NCI-H774 (cell line): ENCODE measurements at places on chromosomes 1 and 21.

DNA sequence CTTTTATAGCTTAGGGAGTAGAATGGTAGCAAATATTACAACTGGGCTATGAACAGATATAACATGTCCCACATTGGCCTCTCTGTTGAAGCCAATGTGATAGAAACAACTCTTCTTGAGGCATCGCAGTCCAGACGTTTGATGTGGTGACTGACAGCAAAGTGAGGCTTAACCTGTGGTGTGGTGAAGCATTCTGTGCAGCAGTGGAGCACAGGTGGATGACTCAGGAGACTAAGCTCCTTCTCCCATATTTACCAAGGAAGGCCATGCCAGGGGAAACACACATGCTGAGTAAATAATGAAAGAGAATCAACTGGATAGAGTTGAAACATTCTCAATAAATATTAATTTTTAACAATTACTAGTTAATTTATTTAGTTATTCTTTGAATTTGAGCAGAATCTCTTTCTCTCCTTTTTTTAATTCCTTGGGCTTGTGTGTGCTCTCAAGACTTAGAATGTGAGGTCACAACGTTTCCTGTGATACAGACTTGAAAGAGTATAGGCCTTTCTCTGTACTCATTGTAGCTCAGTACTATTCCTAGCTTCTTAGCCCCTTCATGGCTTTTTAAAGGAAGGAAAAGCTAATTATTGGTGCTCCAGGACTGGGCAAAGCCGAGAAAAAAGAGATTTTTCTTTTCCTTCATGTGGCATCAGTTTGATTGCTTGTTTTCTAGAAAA is 17.6 kb downstream of the CRB1 start:
- DNase-seq, result no peak

- DNase-seq, result no peak
These were observed 45.3 kb downstream of the B3GALT5 start for GRCh38 chr21:39658066-39658465.

GRCh38 chr1:91750398-91750996 is 135.5 kb downstream of the TGFBR3 start:
- no peak for DNase-seq

DNA sequence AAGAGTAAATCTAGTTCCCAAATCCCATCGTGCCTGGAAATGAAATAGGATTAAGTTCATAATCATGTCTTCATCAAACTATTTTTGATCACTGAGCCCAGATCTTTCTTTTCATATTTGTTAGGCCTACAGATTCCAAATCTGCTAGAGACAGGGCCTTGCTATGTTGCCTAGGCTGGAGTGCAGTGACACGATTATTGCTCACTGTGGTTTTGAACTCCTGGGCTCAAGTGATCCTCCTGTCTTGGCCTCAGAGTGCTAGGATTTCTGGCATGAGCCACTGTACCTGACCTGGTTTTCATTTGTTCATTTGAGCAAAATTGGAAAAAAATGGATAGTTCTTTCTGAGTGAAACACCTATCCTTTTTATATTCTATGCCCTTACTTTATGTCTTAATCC is 28.0 kb upstream of the DIPK1A start:
- no peak for DNase-seq

GRCh38 chr21:44520326-44521300 is 19.4 kb downstream of the KRTAP10-1 start:
- DNase-seq, result no peak

- DNase-seq, result peak; percentile 64
These were observed 14.7 kb downstream of the PROX1 start for GRCh38 chr1:214002472-214002871.

DNA sequence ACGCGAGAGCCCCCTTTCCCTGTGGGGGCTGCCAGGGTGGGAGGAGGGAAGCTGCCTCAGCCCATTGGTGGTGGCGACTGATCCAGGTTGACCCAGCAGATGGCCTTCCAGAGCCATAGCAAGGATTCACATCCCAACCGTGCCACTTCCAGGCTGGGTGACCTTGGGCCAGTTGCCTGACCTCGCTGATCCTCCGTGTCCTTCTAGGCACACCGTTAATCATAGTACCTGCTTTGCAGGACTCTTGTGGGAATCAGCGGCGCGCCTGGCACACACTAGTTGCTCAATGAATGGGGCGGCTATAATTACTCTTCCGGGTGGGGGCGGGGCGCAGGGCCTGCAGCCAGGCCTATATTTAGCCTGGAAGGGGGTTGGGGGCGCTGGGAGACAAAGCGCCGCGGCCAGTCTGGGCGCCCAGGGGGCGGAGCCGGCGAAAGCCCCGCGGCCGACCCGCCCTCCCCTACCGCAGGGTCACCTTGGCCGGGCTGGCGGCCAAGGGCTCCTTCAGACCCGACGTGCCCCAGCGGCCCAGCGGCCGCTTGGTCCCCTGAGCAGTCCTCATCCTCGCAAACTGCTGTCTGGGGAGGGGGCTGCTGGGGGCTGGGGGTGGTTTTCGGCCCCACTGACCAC is 5.1 kb downstream of the HSPB7 start:
- DNase-seq, result no peak

DNA sequence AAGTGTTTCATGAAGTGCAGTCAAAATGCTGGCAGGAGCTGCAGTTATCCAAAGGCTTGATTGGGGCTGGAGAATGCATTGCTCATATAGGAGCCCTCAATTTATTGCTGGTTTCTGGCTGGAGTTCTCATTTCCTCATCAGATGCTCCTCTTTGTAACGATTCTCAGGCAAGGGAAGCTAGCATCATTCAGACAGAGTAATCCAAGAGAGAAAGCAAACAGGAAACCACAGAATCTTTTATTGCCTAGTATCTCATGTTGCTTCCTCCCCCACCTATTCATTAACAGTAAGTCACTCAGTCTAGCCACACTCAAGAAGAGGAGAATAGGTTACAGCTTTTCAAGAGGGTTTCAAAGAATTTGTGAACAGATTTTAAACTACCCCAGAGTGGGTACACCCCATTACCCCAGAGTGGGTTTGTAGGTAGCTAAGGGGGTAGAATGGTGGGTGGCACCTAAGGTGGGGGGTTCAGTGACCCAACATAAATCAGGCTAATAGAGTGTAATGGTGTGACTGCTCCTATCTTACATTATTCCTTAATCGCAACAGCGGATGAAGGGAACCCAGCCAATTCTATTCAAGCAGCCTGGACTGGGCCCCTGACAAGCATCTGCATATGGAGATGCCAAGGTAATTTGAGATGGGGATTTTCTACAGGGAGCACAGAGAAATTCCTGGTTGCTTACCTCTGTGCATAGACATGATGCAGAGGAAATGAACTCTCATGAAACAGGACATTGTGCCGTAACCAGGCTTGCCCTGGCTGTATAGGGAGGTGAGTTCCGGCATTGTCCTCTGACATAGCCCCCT is 67.1 kb downstream of the KCNJ15 start:
- DNase-seq, result no peak

- DNase-seq, result peak; percentile 55
These were observed 9.5 kb upstream of the B3GALNT2 start for GRCh38 chr1:235513495-235514366.

DNA sequence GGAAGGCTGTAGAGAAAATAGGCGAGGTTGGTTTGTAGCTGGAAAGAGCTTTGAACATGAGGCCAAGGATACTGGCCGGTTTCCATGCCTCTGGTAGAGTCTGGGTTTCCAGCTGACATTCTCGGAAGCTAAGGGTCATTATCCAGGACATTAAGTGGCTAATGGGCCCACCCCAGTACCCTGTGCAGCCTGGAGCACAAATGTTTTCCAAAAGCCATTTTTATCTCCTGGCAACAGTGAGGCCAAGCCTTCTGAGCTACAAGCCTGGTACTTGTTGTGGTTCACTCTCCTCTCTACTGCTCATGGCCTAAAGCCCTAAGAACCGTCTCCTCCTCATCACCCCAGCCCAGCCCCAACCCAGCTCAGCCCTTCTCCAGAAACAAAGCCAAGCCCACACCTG is 122.9 kb downstream of the DMRTA2 start:
- no peak for DNase-seq

DNA sequence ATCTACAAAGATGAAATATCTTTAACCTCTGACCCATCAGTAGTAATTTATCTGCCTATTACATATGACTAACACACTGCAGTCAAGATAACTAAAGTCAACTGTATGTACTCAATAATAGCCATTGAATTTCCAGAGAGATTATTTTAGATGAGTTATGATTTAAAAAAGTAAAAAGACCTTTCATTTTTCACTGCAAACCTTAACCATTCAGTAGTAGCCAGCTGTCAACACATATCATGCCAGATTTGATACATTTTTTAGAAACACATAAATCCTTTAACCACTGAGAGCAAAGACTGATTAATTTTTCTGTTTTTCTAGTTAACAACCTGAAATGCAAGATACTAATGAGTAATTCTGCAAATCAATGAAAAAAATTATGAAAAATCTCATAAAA is 31.0 kb downstream of the PALMD start:
- no peak for DNase-seq

DNA sequence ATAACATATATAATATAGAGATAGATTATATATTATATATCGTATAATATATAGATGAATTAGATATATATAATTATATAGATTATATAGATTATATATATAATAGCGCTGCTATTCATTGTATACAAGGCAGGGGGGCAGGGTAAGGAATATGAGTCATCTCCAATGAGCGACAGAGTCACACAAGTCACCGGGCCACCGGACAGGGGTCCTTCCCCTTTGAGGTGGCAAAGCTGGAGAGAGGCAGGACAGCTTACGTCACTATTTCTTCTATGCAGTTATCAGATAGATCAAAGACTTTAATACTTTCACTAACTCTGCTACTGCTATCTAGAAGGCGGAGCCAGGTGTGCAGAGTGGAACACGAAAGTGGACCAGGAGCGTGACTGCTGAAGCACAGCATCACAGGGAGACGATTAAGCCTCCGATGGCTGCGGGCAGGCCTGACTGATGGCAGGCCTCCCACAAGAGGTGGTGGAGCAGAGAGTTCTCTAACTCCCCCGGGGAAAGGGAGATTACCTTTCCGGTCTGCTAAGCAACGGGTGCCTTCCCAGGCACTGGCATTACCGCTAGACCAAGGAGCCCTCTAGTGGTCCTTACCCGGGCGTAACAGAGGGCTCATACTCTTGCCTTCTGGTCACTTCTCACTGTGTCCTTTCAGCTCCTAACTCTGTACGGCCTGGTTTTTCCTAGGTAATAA is 2154.7 kb downstream of the MRPL39 start:
- DNase-seq, result no peak

GRCh38 chr1:112689842-112690237 is 15.4 kb downstream of the MOV10 start:
- DNase-seq, result no peak

- no peak for DNase-seq
These were observed 1.2 kb upstream of the FHAD1 start for GRCh38 chr1:15245593-15246360.

- no peak for DNase-seq
These were observed 176.8 kb downstream of the HHIPL2 start for GRCh38 chr1:222370913-222371675.

DNA sequence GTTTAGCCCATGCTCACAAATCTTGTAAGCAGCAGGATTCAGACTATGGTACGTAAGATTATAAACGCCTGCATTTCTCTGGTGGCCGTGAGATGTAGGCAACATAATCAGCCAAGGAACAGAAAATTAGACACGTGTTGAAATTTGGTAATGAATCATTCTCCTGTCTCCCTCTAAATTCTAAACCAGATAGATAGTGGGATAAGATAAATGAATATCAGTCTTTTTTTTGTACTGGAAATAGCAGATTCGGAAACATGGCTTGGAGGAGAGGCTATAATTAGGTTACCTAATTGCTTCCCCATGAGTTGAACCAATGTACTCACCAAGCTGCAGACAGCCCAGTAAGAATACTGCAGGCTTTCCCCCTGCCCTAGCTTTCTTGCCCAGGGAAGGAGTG is 172.3 kb downstream of the TGFB2 start:
- DNase-seq, result no peak

DNA sequence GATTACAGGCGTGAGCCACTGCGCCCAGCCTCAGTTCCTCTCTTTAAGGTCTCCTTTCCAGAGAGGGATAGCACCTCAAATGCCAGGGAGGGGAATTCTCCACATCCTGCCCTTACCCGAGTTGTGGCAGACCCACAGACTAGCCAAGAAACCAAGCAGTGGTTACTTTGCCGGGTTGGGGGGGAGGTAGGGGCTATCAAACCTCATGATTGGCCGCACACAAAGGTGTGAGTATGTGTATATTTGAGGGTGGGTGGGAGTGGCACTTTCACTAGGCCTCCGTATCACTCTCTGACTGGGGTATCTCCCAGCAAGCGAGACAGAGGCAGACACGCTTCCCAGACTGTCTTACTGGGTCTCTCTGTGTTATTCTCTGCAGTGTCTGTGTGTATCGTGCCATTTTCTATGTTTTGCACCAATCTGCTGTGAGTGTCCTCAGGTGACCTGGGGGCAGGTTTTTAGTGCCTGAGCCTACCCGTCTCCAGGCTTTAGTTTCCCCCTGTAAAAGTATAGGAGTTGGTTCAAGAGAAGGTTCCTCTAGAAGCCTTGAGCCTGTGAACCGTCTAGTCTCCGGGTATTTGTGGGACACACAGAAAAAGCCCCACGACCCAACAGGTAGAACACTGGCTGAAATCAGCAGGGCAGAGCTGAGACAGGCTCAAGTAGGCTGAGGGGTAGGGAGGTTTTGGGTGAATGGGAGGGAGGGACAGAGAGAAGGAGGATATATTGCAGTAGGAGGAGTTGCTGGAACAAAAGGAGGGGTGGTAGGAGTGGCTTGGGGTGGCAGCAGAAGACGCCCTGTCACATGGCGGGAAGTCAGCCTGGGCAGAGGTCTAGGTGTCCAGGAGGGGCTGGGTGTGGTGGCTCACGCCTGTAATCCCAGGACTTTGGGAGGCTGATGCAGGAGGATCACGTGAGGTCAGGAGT is 10.3 kb downstream of the LMNA start:
- DNase-seq, result no peak

DNA sequence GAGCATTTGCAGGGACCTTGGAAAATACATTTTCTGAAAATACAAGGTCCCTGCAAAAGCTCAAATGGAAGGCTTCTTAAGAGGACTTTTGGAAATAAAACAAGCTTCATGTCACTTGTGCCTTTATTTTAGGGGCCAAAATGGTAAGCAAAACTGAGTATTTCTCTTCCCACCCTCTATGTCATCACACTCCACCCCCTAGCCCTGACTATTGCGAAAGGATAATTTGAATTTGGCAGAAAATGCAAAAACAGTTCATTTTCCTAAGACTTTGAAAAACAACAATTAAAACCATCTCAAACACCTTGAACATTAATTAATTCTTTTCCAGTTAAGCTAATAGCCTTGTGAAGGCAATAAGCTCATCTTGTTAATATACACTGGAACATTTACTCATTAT is 201.7 kb downstream of the TM2D1 start:
- no peak for DNase-seq

DNA sequence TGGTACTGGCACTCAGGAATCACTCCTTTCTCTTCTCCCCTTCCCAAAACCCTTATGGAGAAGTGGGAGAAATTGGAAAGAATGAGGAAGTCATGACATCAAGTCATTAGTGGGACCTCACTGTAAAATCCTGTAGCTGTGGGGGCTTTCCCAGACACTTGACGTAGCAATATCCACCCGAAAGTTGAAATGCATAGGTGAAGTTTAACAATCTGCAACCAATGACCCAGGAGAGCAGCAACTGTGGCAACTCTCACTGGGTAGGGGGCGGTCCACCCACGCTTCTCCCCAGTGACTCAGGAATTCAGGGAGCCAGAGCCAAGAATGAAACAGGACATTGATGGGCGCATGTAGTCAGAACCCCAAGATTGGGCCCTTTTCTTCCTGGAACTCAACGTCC is 27.0 kb downstream of the ABCA4 start:
- DNase-seq, result no peak
